ENCODE measurements at places on chromosomes 5 and 9.

GRCh38 chr5:88393716-88394535 is 125.3 kb upstream of the TMEM161B start:
- DNase-seq, result no peak

- DNase-seq, result no peak
Measured at GRCh38 chr5:53366245-53366644, 114.2 kb upstream of the FST start.

DNA sequence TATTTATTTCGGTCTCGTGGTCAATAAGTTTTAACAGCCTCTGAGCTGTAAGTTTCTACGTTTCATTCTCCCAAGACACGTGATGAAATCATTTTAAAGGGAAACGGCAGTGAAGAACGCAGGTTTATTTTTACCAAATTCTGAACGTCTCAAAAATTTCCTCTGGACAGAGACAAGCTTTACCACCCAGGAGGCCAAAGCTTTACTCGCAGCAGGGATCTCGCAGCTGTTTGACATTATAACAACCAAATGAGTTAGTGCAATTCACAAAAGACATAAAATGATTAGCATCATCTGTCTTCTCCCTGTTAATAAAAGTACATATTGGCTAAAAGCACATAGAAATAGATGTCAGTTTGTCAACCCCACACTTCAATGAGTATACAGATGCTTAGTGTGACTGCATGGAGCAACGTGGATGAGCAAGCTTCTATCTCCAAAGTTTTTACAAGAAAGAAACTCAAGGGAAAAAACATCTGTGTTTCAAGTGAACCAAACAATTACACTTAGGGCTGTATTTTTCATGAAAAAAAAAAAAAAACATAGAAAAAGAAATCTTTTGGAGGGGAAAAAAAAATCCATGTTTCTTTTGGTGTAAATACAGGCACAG is 2.5 kb downstream of the SEMA5A start:
- no peak for DNase-seq

DNA sequence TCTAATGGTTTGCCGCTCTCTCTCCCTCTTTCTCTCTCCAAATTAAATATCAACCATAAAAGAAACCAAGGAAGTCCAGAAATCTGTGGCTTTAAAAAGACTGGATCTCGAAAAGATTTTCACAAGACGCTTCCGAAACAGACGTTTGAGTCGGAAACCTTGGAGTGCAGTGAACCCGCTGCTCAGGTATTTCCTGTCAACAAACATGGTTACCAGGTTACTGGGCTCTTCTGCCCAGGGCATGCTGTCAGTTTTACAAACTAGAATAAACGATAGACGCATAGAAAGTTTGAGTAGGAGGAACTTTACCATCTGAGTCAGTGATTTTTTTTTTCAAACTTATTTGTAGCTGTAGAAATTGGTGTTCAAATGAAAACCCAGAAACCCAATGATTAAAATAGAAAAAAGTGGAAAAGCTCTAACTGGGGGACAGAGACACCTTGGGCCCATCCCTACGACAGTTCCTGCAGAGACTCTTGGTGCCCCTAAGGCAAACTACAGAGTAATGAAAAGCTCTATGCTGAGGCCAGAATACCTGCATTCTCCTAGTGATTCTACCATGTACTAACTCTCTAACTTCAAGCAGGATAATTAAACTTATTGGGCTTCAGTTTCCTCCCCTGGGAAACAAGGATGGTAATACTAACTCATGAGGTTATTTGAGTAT is 90.0 kb downstream of the DOCK8 start:
- DNase-seq, result no peak

DNA sequence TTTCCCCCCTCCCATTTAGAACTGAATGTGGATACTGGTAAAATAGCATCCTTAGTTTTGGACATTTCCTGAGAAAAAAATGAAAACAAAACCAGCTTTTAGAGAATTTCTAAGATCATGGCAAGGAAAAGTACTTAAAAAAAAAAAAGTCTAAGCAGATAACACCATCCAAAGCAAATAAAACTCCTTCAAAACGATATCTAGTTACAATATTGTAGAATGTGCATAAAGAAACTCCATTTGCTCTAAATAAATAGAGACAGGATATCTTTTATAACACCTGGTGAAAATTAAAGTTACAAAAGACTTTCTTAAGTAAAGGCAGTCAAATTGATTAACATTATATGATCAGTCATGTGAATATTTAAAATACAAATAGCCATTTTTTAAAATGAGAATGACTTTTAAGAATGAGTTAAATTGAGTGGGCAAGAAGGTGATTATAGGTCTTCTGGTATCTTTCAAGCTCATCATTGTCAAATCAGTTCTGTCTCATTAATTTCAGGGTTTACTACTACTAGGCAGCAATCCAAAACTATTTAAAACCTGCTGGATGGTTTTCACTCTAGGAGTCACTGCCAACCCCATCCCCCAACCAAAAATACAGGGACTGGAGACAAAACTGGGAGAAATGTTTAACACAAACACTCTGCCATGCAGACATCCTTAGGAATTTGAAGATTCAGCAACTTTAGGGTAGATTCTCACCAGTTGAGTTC is 382.6 kb downstream of the ADGRV1 start:
- DNase-seq, result no peak

DNA sequence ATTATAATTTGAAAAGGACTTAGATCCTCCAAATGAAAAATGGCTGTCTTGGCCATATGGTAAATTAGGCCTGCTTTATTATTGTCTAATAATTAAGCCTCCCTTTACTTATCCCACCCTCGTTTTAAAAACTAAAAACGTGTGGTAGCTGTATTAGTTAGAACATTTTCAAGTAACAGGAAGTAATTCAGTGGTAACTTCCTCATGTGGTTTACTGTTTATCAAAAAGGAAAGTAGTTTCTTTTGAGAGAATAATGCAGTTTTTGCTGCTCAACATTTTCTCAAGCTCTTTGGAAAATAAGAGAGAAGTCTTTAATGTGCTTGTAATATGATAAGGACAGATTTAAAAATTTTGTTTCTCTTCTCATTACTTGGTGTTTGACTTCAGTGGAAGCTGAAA is 26.0 kb downstream of the ZCCHC7 start:
- DNase-seq, result no peak

DNA sequence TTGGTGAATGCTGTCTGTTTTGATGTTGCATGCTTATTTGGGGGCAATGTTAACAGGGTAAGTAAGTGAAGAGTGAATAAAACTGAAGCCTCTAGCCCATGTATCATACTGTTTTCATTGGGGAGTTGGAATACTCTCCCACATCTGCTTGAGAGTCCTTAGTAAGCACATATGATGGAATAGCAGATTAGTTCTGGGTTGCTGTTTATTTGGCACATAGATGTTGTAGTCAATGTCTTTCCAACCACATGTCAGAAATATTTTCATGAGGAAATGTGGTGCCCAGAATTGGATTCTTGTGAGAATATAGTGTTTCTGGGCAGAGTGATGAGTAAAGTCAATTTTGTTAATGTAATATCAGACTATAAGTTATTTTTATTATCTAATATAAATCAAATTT is 611.7 kb upstream of the FTMT start:
- DNase-seq, result no peak

GRCh38 chr5:102890133-102890532 is 135.0 kb downstream of the PAM start:
- no peak for DNase-seq

DNA sequence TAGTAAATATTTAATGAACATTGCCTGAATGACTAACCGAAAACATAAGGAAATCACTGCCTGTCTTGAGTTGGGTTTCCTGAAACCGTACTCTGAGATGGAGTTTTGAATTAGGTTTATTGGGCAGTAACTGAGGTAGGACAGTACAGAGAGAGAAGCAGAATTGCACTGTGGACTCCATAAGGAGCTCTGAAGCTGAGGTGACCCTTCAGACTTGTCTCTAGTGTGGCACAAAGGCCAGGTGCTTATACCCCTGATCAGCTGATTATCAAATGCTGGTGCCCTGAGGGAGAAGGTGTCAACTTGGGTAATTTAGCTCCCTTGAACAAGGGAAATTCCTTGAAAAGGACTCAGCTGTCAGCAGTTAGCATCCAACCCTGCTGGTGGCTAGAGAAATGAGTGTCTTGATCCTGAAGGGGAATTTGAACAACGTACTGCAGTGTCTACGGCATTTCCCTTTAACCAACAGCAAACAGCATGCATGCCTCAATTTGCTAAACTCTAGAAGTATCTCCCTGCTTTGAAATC is 135.0 kb upstream of the SMARCA2 start:
- DNase-seq, result no peak

DNA sequence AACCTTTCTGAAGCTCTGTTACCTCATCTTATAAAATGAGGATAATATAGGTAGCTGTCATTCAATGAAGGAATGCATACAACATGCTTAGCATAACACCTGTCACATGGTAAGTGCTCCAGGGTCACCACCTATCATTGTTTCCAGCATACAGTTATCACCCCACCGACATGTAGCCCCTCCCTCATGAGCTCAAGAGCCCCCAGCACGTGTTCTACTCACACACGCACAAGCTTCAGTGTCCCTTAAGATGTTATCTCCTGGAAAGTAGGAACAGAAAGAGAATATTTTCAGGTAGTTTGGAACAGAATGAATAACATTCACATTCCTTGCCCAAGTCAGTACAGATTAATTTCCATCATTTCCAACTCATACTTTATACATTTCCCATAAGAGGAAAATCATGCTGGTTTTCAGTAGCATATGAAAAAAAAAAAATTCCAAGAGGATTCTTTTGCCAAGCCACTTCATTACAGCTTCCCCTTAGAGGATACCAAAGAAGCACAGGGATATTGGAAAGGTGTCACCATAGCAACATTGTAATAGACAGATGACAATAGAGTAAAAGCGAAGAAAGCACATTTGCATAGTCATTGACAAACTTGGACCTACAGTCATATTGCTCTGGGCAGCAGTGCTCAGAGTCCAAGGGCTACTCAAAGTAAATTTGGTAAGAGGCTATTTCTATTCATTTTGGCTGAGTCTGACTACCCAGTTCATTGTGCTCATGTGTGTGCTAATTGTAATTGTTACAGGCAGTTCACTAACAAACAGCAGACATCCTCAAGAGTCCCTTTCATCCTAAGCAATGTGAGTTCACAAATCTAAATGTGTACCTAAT is 1.5 kb upstream of the MOB3B start:
- DNase-seq, result no peak

DNA sequence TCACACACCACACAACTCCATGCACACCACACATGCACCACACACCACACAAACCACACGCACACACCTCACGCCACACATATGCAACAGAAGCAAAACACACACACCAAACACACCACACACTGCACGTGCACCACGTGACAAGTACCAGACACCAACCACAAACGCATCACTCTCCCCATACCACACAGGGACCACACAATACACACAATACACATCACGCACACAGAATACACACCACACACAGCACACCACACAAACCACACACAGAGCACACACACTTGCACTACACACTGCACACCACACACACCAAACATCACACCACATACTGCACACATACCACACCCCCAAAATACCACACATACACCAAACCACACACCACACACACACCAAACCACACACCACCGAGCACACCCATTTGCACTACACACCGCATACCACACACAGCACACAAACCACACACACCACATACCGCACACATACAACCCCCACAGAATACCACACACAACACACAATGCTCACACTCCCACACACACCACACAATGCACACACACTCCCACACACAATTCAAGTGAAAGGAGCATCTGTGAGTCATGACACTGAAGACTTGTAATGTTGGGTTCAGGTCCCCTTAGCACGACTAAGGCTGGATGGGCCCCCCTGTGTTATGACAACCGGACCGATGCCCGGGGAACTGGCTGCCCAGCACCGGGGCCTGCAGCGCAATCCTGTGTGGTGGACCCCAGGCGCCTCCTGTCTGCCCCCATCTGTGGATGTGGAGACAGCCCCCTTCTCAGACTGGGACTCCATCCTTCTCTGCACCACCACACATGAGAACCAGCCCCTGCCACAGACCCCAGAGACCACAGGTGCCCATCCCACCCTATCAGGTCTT is 6.0 kb upstream of the ZDHHC11 start:
- DNase-seq, result no peak

DNA sequence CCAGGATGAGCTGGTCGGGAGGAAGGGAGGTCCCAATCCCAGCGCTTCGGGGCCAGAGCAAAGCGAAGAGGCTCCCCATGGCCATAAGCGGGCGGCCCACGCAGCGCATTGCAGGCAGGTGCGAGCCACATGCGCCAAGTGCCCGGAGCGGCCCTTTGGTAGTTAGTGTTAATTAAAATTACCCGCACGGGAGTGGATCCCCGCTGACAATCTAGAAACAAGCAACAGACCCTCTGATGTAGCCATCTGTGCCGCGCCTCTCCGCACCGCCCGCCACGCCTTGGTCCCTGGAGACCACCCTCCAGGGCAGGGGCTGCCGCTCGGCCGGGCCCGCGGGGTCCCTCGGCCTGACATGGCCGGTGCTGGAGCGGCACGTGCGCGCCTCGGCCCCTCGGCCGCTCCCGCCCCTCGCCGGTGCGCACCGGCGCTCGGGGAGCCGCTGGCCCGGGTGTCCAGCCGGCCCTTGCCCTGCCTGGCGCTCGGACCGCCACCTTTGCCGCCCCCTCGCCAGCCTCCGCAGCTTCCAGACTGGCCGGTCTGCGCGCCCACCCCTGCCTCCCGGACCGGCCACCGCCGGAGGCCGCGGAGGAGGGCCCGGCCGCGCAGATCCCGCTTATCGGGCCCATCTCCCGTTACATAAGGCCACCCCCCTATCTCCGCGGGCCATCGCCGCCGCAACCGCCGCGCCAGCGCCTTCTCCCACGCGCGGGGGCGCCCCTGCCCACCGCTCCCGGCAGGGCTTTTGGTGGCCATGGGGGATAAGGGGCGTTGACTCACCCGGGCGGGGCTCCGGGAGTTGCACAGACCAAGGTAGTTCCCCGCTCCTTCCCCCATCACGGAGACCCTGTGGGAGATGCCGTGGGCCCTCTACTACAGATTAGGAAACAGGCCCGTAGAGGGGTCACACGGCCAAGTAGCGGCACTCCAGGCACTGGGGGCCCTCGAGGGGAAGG is 1.9 kb upstream of the IL13 start:
- no peak for DNase-seq

- DNase-seq, result no peak
Measured at GRCh38 chr9:129301941-129302340, 123.9 kb upstream of the IER5L start.

DNA sequence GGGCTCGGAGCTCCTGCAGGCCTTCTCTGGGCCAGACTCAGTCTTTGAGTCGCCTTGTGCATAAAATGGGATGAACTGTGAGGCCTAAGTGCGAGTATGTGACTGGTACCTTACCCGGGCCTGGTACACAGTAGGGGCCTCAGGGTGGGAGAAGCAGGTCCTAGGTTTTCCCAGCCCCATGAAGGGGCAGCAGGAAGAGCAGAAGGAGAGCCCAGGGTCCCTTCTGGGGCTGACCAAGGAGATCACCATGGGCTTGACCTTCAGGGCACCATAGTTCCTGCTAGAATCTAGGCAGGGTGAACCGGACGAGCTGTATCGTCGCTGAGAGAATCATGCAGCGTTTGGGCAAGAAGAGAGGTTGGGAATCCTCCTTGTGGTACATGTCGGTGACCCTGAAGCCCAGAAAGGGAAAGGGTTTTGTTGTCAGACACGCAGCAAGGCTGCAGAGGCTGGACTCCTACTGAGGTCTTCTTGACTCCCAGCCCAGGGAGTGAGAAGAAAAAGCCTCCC is 373 bp upstream of the PHYKPL start:
- no peak for DNase-seq
